ENCODE measurements at places on chromosomes 2 and 18.

GRCh38 chr2:233464531-233465240, 101.9 kb downstream of the USP40 start:
- DNase-seq, result no peak

- no peak for DNase-seq
Measured at GRCh38 chr2:24336811-24337210, 23.5 kb downstream of the ITSN2 start.

DNA sequence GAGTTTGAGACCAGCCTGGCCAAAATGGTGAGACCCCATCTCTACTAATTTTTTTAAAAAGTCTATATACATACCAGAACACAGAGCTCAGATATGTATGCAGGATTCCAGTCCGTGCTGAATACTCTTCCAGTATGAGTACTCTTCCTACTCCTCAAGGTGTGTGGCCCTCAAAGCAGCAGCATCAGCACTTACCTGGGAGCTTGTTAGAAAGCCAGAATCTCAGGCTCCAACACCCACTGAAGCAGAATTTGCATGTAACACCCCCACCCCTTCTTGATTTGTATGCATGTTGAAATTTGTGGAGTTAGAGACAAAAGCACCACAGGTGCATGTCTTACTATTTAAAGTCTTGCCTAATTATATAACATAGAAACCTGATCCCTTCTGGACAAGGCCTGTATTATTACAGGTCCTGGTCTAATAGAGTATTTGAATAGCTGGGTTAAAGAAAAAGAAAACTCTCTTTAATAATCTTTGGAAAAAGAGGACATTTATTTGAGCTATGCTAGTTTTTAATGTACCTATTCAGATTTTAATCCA, 50.3 kb upstream of the NFE2L2 start:
- no peak for DNase-seq

DNA sequence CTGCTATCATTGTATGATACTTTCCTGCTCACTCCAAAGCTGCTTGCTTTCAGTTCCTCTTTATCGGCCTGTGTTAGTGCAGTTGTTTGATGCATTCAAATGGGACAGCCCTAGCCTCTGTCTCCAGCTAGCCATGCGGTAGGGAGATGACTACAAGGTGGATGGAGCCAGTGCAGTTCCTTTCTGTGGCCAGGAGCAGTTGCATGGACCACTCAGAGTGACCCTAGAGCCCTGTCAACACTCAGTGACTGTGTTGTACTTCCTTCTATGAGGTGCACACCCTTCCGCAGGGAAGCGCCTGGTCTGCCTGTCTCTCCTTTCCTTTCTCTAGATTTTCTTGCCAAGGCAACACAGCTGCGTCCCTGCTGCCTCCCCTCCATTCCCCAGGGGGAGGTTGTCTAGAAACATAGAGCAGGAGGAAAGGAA, 33.8 kb downstream of the KCNS3 start:
- no peak for DNase-seq

DNA sequence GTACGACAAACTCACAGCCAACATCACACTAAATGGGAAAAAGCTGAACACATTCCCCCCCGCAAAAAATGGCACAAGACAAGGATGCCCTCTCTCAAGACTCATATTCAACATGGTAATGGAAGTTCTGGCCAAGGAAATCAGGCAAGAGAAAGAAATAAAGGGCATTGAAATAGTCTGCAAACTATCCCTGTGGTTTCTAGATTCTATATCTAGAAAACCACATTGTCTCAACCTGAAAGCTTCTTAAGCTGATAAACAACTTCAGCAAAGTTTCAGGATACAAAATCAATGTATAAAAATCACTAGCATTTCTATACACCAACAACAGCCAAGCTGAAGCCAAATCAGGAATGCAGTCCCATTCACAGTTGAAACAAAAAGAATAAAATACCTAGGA, 294.6 kb upstream of the CYP26B1 start:
- DNase-seq, result no peak

DNA sequence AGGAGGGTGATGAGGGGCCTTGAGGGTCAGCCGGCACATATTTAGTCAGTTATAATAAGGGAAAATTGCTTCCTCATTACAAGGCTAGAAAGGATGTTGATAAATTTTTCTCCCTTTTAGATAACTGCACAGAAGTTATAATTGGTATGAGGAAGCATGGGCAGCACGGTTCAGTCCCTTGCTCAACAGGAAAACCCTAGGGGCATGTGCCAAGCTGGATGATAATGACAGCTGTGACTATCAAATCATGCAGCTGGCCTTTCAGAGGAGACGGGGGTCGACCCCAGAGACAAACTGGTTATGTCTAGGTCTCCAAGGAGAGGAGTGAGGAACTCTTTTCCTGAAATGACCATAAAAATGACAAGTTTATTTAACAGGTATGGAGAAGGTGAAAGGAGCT, 448.1 kb upstream of the VRK2 start:
- DNase-seq, result no peak

DNA sequence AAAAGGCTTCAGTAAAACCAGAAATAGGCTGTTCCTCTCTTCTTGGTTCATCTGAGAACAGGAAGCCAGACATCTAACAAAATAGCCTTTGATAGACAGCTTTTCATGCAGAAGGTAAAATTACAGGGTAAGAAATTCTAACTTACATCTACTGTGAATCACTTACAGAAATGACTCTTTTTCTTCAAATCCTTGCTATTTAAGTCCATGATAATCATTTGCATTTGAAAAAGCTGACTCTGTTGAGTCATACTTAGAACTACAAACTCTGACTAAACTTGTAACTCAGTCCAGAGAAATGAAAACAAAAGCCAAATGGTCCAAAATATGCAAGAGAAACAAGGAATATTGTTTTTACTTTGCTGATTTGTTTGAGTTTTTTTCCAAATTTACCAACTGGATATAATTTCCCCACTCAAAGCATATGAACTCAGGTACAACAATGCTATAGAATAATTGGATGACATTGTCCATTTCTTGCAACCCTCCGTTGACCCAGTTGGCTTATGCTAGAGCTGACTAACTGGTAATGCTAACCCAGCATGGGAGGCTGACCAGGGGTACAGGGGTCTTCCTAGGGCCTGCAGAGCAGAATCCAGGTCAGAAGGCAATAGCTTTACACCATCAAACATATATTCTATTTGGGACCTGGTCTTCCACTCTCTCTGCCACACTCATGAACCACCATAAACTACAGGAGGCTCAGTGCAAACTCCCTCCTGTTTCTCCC, 18.8 kb upstream of the MREG start:
- peak; percentile 72 for DNase-seq

DNA sequence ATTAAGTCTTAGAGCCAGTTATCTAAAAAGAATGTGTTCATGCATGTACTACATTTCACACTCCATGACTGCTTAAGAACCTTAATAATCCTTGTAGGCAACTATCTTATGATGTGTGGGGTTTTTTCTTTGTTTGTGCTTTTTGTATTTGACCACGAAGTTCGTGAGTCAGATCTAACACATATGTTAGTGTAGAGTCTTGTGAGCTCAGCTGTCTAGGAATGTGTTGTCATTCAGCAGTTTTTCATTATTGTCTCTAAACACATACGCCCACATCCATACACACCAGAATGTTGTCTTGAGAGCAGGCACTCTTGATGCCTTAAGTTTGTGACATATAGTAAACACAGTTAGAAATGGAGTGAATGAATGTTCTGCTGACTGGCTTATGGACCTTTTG, 38.4 kb downstream of the CAB39 start:
- peak; percentile 64 for DNase-seq

- no peak for DNase-seq
Measured at GRCh38 chr2:234256516-234256915, 206.0 kb downstream of the SPP2 start.

GRCh38 chr2:96404446-96405373, 69.1 kb downstream of the NCAPH start:
- DNase-seq, result no peak

DNA sequence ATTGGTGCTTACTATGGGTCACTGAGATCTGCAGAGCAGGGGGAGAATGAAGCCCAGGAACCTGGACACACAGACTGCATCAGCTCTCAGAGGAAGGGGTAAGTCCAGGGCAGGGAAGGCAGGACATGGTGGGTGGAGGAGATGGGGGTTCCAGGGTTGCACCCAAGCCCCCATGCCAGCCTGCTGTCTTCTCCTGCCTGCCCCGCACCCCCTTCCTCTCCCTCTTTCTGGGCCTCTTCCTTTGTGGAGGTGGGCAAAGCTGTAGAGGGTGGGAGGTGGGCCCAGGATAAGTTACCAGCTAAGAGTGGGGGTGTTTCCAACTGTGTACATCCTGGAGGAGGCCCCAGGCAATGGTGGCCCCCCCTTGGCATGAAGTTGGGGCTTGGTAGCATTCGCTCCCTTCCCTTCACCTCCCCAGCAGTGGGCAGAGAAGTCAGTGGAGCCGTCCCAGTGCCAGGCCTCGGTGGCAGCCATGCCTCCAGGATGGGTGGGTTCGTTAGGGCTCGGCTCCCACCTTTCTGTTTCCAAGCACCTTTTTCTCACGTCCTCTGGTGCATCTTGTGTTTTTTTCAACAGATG, 132.2 kb downstream of the CLIP4 start:
- no peak for DNase-seq

DNA sequence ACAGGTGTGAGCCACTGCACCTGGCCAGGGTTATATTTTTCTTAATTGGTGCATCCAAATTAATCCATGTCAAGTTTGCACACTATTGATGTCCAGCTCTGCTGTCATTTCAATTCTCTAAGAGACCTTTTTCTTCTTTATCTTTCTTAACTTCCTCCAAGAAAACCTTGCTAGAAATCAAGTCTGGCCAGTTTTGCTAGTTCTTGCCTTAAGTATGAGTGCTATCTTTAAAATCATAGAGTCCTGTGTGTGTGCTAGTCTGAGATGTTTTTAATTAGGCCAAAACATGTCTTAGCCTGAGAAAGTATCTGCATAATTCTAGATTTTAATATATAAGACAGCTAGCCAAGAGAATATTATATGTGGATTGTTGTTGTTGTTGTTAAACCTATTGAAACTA, 56.2 kb upstream of the SLC39A10 start:
- DNase-seq, result no peak

DNA sequence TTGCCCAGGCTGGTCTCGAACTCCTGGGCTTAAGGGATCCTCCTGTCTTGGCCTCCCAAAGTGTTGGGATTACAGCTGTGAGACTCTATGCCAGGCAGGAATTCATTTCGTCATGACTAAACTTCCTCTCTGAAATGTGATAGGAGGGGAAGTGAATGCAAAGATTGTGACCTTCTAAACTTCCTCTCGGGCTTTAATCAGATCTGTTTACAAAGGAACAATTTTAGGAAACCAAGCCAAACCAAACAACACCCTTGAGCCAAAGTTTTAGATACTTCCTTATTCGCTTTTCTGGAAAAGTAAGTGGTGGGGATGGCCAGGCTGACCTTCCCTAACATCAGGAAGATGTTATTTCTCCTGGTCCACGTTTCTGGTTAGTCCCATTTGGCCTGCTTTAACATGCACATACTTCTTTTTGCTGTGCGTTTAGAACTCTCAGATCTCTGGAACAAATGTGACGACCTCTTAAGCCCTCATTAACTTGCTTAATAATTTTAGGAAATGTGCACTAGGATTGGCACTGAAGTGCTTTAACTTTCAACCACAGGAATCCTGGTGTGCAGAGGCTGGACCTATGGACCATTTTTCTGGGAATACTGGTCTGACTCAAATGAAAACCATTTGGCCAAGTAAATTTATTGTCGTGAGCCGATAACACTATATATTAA, 33.2 kb upstream of the YES1 start:
- peak; percentile 29 for DNase-seq

- peak; percentile 49 for DNase-seq
Measured at GRCh38 chr2:1784087-1784486, 39.8 kb upstream of the PXDN start.

DNA sequence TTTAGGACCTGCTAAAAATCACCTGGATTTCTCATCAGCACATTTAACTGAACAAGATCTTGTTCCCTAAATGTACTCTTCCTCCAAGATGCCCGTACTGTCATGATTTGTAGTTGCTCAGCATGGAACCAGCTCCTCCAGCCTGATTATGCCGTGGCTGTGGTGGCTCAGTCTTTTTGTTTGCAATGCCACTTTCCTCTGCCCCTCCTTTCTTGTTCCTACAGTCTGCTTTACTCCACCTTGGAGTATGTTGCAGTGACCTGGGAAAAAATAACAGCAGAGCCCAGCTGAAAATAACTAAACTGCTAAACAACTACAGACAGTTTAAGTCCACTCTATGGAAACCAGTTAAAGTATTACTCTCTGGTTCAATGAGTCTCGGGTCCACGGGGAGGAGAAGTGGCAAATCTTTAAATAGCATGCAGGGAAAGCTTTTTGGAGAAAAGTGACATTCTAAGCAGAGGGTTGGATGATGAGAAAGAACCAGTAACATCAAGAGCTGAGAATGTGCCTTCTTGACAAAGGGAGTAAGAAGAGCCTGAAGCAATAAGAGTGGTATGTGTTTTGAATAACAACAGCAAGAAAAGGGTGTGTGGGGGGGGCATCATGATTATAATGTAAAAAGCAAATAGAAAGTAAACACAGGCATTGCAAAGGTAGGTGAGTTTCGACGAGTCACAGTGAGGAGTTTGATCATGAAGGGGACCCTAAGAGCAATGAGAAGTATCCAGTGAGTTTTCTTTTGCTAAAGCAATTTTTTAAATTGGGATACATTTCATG, 225.7 kb downstream of the TMX3 start:
- no peak for DNase-seq

DNA sequence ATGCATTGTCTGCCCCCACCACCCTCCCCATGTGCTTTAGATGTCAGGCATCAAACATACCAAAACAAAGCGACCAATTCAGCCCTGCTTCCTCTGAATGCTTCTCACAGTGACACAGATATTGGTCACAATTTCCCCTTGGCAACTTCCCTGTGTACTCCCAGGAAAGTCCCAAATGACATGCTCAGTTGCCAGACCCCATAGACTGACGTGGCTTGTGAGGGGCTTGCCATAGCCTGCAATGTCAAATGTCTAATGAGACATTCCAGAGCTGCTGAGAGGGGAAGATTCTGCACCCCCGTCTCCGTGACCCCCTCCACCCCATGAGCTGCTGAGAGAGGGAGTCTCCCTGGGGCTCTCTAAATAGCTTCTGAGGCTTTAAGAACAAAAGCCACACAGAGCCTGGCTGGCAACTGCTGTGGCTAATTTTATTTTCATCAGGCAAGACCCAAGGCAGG, 47.3 kb downstream of the RFTN2 start:
- peak; percentile 34 for DNase-seq

DNA sequence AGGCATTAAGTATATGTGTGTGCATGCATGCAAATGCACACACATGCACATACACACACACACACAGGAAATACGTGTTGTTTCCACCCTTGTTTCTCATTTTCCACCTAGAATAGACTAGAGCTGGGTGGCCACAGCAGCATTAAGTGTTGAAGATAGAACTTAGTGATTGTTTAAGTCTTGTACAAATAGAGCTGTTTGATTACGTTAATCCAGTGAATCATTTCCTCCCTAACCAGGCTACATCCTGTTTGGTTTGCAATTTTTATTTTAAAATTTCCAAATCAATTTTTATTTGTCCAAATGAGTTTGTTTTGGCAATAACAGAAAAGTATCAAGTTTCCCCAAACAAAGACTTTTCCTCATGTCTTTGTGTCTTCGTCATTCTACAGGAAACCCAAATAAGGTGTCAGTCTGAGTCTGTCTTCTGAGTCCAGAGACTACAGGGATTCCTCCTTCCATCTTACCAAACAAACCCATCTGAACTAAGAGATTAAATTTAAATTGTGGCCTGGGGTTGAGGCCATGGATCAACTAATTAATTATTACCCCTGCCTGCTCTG, 74.6 kb upstream of the GALNT5 start:
- peak; percentile 77 for DNase-seq

- DNase-seq, result no peak
Measured at GRCh38 chr2:224630659-224631550, 45.7 kb upstream of the CUL3 start.

- DNase-seq, result no peak
Measured at GRCh38 chr18:24990671-24991134, 361.3 kb downstream of the ZNF521 start.

- peak; percentile 90 for DNase-seq
Measured at GRCh38 chr2:121699421-121700333, 37.0 kb downstream of the NIFK start.

Data from AG08395 (cell line).